Muscle of arm (tissue), 14 donors: ENCODE measurements at places on chromosomes 5 and 9. TPM values are rescaled to one million over a fixed set of nuclear protein-coding genes. Genes with fewer than 3 reads are reported as not detected.

DNA sequence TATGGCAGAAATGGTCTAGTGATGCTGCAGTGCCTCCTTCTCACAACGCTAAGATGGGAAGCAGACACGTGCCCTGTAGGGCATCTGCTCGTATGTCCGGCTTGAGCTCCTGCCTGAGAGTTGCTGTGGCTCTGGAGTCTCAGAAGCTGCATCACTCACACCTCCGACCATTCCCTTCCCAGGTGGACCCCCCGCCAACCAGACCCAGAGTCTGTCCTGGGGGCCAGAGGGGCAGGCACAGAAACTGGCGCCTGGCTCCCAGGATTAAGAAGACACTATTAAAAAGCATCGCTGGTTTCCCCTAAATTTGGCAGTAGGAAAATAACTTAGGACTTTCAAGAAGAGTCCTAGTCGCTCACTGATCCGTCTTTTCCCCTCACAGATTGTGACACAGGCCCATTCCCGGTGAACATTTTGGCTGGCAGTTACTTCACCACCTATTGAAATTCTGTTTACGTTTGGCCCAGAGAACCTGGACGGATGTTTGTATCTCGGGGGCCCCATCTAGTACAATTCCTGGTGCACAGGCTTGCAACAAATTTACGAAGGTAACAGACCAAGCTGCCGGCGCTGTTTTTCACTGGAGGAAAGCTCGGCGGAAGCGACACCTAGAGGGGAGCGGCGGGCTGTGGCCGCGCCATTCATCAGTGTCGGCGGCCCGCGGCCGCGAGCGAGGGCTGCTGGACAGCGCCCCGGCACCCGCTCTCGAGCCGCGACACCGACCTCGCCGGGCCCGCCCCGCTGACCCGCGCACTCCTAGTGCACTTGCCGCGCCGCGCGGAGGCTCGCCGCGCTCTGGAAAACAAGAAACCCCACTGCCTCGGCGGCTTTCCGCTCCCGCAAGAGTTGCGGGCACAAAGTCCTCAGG lies 1.6 kb downstream of the FSTL4 start:
- peak; percentile 45 for DNase-seq

DNA sequence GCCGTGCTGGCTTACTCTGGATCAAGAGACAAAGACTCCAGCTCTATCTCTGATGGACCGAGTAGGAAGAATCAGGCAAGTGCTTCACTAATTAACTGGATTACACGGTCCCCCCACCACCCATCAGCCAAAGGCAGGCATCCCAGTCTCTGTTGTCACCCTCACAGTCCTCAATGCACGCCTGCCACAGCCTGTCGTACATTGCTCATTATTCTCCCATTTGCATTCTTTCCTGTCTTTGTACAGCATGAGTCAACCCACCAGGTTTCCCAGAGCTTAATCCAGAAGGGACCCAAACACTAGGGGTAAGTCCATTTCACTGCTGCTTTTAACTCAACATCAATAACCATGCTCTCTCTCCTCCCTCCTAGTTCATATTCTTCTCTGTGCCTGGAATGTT lies 44.4 kb downstream of the PCA3 start:
- DNase-seq = no peak

PAPPA gene
- polyA plus RNA-seq = 0.37 TPM

DNA sequence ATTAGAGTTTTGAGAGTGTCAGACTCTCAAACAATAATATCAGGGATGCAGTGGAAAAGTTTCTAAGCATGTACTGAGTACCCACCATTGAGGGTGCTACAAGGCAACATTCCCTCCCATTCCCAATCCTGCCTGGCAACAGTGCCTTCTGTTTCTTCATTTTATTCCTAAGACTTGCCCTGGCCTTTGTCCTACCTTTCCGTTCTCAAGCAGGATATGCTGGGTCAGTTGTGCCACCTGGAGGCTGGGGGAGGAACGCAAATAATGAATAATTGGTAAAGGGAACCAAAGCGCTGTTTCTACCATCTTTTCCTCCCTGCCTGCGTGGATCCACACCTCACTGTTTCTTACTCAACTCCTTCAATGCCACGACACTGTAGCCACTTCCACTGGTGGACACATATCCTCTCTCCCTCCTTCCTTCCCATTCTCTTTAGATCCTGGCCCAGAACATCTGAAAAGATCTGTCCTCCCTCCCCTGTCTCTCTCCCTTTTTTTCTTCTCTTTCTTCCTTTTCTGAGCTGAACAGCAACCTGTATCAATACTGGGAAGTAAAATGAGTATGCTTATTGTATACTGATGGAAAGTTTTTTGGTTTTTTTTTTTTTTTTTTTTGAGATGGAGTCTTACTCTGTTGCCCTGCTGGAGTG lies 149.5 kb downstream of the C9orf152 start:
- DNase-seq = no peak

- no peak for DNase-seq
These were observed 59.6 kb upstream of the TBC1D2 start for GRCh38 chr9:98315067-98315453.
